Germinal center (tissue), 1 donor: ENCODE measurements at places on chromosomes 6 and 20.

GRCh38 chr20:34618676-34619075 is 58.2 kb downstream of the PIGU start:
- no peak for DNase-seq

DNA sequence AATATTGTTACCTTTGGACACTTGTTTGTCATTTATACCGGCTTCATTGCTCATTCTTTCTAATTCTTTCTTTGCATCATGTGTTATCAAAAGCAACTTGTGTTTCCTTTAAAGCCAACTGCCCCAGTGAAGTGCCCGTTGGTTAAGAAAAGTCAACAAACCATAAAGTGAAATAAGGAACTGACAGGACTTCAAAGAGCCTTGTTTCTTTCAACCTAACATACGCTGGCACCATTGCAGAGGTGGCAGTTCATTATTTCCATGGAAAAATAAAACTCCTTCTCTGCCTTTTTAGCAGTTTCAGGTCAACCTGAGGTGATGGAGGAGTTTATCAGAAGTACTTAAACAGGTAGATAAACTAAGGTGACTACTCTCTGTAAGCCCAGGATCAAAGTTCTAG is 28.8 kb downstream of the FERMT1 start:
- no peak for DNase-seq

- no peak for DNase-seq
Observed at GRCh38 chr20:21840991-21841390, 135.5 kb downstream of the PAX1 start.

- DNase-seq, result no peak
Observed at GRCh38 chr6:170111141-170111664, 179.7 kb downstream of the DLL1 start.

- no peak for DNase-seq
Observed at GRCh38 chr20:16270314-16270931, 302.8 kb downstream of the KIF16B start.

- no peak for DNase-seq
Observed at GRCh38 chr6:81623106-81623759, 129.2 kb downstream of the TENT5A start.

DNA sequence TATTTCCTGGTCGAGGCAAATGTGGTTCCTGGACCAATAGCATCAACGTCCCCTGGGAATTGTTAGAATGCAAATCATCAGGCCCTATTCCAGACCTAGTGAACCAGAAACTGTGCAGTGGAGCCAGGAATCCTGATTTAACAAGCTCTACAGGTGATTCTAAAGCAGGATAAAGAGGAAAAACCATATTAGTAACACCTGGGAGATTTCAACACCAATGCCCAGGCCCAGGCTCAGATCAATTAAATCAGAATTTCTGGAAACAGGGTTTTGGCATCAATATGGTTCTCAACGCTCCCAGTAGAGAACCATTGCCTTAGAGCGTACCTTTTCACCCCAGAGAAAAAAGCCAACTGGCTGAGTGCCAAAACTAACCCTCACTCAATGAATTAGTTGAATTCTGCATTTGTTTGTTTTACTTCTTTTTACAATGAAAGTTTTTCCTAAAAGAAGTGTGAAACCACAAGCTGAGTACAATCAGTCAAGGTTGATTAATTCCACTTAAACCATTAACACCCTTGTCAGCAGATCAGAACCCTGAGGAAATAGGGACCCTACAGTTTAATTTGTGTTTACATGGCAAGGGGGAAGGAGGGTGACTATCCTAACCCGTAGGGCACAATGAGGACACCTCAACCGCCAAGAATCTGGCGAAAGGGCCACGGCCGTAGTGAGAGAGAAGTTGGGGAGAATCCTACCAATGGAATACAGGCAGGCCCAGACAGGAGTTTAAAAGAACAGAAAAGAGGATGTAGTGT is 34.9 kb upstream of the LOC128125822 start:
- no peak for DNase-seq

GRCh38 chr6:7341271-7341670 is 28.3 kb upstream of the SSR1 start:
- no peak for DNase-seq

DNA sequence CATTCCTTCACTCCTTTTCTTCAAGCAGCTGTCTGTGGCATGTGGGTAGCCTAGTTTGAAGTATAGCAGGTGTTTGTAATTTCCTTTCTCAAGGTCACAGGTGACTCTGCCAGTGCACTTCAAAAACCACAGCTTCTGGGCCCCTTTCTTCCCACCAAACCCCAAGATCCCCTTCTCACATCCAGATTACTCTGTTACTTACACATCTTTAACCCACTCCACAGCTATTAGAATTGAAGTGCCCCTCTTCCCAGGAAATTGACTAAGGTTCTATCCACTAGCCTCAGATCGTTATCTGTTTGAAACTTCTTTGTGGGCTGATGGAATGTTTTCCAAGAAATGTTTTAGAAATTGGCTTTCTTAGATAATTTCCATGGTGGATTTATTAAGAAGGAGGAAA is 150.8 kb downstream of the AHI1 start:
- DNase-seq, result no peak

- DNase-seq, result no peak
Observed at GRCh38 chr20:37622728-37623127, 71.1 kb upstream of the CTNNBL1 start.

GRCh38 chr6:167442245-167442644 is 117.4 kb downstream of the TTLL2 start:
- DNase-seq, result no peak

DNA sequence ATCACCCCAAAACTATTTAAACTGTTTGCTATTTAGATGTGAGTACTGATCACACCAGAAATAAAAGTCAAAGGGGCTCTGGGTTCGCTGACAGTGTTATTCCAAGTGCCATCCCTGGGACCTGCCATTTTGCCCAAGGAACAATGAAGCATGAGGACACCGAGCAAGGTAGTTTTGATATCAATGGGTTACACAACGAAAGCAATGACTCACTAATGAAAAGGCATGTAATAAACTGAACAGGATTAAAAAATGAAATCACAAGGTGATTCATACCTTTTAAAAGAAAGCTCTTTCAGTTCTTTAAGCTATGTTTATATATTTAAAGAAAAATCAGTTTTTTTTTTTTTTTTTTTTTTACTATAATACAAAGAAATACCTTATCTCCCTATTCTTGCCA is 102.0 kb downstream of the HS3ST5 start:
- no peak for DNase-seq

GRCh38 chr20:16018881-16019280 is 554.4 kb downstream of the KIF16B start:
- DNase-seq, result no peak

GRCh38 chr20:45034436-45034835 is 66.5 kb downstream of the KCNS1 start:
- DNase-seq, result no peak

DNA sequence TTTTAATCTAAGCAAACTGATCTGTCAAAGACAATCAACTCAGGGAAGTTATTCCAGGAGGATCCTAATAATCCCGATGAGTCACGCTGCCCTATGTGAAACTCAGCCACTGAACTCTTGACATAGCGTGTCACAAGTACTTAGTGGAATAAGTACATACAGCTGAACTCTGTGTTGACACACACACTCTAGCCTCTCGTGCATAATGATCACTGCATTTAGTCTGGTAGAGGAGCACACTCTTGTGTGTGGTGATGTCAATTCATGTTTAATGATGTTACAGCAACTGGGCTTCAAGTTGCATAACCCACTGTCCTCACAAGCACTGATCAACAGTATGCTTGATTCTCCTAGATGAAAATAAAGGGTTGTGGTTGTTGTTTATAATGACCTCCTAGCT is 148.3 kb downstream of the HACE1 start:
- no peak for DNase-seq

- no peak for DNase-seq
Observed at GRCh38 chr6:41824571-41825569, 37.4 kb downstream of the TOMM6 start.

DNA sequence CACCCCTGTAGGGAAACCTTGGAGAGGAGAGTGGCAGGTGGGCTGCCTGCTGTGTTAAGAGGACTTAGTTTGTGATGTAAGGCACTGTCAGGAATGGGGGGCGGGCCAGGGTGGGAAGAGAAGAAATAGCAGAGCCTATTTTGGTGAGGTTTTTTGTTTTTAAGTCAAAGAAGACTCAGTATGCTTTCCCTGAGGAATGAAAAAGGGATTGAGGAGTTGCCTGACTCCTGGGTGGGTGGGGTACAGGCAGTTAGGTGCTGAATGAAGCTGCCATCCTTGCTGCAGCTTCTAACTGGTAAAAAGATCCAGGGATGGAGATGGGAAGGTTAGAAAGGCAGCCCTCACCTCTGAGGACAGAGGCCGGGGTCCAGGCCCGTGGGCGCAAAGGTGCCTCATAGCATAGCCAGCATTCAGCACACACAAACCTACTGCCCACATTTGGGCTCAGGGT is 37.9 kb downstream of the PLCG1 start:
- DNase-seq, result no peak

DNA sequence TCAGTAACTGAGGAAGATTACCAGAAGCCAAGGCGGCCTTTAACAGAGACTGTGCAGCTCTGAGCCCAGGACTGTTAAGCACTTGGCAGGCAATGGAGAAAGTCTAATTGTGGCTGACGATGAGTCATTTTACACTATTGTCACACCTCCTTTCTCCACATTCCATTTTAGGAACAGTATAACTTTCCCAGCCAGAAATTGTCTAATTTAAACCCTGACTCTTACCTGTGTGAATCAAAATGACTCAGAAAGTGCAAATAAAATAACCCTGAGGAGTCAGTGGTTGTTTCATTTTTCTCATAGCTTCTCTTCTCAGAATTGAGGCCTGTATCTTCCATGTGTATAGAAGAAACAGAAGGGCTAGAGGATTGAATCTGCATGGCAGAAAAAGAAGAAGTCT is 40.0 kb upstream of the OPN5 start:
- DNase-seq, result no peak

DNA sequence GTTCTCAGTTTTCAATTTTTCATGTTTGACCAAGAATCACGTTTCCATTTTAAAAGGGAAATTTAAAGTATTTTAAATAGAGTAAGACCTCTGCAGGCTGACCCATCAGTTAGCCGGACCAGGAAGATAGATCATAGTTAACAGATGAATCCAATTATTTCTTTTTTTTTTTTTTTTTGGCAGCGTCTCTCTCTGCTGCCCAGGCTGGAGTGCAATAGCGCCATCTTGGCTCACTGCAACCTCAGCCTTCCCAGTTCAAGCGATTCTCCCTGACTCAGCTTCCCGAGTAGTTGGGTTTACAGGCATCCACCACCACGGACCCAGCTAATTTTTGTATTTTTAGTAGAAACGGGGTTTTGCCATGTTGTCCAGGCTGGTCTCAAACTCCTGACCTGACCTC is 256.7 kb upstream of the CNR1 start:
- no peak for DNase-seq

DNA sequence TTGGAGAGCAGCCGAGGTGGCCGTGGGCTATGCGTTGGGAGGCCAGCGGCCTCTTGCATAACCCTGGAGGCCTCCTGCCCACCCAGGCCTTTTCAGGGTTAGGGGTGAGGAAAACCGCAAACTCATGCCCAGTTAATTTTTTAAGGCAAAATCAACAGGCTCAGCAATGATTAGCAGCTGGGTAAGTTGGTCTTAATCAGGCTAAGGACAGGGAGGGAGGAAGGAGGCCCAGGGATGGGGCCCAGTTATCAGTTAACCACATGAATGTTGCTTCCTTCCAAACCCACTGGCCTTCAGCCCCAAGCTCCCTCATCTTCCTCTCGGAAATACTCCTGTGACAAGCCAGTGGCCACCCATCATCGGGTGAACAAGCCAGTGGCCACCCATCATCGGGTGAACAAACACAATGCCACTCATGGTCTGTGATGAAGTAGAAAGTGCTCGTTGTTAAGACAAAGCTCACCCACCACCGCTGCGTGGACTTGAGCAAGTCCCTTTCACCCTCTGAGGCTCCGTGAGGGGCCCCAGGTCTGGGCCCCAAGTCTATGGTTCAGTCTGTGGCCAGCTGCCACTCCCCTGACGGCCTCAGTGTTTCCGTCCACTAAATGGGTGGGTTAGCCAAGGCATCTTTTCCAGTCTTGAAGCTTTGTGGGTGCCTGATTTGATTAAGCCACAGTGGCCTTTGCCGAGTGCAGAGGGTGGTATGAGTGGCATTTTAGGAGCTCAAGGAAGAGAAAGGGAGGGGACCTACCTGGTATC is 39.4 kb downstream of the HNF4A start:
- no peak for DNase-seq

GRCh38 chr6:108673153-108673552 is 112.4 kb downstream of the FOXO3 start:
- DNase-seq, result no peak

DNA sequence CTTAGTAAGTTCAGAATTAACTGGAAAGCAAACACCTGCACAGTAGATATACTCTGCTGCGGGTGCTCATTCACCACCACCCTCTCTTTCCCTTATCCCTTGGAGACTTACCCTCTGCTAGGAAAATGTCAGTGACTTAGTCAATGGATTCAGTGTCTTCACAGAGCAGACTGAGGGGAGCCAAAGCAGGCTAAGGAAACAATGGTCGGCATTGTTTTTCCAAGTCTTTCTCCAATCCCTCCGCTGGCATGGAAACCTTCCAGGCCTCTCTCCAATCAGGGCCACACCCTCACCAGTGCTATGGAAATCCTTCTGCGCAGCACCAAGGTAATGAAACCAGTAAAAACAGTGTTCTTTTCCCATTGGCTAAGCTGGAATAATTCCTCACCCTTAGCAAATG is 531.2 kb downstream of the TFAP2B start:
- no peak for DNase-seq

GRCh38 chr20:12977328-12978125 is 31.2 kb upstream of the SPTLC3 start:
- DNase-seq, result no peak

DNA sequence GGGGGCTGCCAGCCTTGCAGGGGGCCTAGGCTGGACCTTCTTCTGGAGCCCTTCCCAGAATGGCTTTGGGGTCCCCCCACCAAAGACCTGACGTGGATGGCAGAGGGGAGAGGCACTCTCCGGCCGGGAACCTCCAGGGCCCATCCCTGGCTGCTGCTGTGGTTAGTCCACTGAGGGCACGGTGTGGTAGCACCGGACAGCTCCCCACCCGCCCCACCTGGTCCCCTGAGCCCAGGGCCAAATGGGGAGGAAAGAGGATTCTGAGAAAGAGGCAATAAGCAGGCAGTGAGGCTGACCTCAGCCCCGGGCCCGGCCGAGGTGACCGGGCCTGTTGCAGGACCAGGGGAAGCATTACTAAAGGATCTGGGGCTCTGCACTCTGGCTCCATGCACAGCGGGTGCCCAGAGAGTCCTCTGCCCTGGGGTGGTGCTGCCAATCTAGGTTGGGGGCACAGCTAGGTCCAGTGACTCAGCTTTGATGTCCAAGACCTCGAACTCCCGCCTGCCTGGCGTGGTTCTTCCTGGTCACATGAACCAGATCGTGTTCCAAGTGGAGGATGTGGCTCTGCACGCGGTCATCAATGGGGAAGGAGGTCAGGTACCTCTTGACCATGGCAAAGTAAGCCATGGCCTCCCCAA is 2.2 kb downstream of the CENPB start:
- DNase-seq, result no peak

DNA sequence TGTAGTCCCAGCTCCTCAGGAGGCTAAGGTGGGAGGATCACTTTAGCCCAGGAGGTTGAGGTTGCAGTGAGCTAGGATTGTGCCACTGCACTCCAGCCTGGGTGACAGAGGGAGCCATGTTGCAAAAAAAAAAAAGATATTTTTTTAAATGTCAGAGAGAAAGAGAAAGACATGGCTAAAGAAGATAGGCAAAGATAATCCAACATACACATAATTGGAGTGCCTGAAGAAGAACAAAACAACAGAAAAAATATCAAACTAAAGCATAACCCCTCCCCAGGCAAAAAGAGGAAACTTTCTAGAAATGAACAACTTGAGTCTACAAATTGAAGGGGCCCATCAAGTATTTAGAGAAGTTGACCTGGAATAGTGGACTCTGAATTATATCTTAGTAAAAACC is 14.0 kb upstream of the GRM4 start:
- no peak for DNase-seq
